Lung (tissue), 17 donors: ENCODE measurements at places on chromosomes 2 and 18.
A peak's percentile ranks its signal among the peaks of the same experiment; 100 is the strongest.

GRCh38 chr2:208025814-208026184, 472 bp upstream of the PLEKHM3 start:
- no peak for DNase-seq

DNA sequence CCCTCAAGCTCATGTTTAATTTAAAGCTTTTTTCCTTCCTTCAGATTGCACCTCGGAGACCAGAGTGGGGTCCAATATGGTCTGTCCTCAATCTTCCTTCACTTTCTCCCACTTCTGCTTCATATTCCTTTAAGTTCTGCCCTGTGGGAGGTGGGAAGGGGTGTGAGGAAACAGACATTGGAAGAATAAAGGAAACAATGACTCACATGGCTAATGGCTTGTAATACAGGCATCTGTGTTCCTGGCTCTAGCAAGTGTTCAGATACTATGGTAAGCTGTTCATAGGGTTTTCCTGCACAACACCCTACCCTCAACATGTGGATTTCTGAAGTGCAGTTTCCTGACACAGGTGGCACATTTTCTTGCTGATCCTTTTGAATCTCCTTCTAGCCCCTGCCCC, 209.5 kb downstream of the PIK3C3 start:
- DNase-seq = no peak

DNA sequence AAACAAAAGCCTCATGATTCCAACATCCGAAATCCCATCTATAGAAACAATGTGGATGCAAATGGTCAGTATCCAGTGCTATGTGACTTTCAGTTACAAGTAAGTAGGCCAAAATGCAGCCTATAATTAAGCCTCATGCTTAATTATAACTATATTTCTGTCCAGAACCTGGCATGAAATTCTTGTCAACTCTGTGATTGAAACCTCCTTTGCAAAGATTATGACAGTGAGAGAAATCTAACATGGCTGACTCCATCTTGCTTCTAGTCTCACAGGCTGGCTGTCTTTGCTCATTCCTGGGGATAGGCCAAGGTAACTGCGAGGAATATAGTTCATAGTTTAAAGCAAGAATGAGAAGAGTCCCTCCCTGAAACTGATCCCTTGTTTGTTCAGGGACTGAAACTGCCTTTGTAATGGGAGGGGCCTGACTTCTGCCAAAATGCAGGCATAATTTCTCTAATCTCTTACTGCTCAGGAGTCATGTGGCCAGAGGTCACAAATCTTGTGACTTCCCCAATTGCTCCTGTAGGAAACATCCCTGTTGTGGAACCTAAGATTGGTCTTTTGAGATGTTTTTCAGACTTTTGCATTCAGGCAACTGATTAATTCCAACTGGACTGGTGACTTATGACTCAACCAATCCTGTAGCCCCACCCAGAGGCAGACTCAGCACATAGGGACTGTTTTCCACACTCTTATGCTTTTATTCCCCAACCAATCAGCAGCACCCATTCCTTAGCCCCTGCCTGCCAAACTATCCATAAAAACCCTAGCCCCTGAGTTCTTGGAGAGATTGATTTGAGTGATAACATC, 84.5 kb upstream of the TLK1 start:
- DNase-seq = no peak

GRCh38 chr2:71528749-71529148, 75.4 kb downstream of the DYSF start:
- no peak for DNase-seq

DNA sequence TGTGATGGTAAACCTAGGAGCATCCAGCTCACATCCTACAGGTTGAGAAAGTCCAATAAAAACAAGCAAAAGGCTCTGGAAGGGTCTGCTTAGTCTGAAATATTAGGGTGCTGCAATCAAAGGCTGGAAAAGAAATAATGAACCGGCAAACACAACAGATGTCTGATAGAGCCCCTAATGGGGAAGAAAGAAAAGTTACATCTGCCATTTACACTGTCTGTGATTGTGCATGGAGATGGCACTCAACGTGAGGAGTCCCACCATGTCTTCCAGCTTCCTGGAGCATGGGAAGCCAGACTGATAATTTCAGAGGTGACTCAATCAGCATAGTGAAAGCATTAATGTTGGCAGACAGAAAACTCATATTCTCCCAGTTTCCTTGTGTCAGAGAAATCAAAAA, 307.8 kb downstream of the EPHA4 start:
- no peak for DNase-seq

DNA sequence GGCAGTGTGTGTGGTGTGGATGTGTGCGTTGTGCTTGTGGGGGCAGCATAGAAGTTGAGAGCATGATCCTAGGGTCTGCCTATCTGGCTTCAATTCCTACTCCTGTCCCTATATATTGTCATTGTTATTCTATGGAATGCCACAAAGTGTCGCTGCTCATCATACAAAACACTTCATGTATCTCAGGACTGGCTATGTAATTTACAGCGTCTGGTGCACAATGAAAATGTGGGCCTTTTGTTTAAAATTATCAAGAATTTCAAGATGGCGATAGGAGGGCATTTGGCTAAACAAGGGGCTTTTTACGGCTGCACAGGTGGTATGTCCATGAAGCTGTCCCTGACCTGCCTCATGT, 3.4 kb downstream of the SERPINB2 start:
- DNase-seq = peak; percentile 21

DNA sequence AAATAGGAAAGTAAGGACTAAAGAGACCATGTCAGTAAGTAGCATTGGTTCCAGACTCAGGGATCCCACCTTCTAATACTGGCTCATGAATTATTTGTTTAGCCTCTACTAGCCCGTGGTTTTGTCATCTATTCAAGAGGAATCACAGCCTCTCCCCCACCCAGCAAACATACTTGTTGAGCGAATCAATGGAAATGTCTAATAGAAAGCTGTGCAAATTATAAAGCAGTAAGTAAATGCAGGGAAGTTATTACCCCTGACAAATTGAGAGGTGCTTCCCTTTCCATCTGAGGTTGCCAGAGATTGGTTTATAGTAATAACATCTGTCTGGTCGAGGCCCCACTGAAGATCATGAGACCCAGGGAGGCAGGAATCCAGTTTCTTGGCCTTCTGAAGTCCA, 219.3 kb upstream of the OSR1 start:
- DNase-seq = no peak

DNA sequence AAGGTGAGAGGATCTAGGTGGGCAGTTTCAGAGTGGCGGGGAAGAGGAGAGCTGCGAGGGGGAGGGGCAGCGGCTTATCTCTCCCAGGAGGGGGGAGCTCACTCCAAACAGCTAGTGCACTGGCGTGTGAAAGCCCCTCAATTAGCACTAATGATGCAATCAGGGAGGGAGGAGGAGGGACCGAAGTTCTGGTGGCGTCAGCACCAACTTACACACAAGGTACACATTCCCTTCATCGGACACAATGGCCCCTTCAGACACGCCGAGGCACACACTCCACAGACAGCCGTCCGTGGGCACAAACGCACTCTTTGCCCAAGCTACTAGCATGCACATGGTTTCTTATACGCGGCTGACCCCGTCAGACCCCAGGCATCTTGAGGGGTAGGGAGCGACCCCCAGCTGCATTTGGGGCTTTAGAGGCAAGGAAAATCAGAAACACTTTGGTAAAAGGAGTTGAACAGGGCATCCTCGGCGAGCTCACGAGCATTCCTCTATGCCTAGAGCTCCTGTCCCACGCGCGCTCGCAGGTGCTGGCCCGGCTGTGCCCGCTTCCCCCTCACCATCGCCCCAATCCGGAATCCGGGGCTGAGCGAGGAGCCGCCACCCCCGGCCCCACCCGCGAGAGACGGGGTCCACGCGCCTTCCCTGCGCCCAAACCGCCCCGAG, 868 bp upstream of the PKDCC start:
- peak; percentile 69 for DNase-seq

DNA sequence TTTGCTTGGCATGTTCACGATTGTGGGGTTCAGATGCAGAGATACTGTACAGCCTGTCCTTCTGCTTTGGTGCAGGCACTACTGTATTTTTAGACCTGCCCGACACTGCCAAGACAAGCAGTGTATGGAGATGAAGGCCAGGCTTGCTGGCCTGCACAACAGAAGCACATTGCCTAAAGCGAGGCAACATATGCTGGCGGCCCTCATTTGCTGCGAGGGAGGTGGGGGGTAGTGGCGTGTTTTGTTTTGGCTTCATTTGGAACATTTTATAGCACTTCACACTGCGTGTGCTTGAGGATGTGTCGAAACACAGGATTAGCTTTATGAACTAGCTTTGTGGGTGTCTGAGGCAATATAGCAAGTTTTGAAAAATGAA, 27.0 kb downstream of the TMEM182 start:
- peak; percentile 93 for DNase-seq

- no peak for DNase-seq
Measured at GRCh38 chr2:100630473-100630977, 67.7 kb downstream of the PDCL3 start.

DNA sequence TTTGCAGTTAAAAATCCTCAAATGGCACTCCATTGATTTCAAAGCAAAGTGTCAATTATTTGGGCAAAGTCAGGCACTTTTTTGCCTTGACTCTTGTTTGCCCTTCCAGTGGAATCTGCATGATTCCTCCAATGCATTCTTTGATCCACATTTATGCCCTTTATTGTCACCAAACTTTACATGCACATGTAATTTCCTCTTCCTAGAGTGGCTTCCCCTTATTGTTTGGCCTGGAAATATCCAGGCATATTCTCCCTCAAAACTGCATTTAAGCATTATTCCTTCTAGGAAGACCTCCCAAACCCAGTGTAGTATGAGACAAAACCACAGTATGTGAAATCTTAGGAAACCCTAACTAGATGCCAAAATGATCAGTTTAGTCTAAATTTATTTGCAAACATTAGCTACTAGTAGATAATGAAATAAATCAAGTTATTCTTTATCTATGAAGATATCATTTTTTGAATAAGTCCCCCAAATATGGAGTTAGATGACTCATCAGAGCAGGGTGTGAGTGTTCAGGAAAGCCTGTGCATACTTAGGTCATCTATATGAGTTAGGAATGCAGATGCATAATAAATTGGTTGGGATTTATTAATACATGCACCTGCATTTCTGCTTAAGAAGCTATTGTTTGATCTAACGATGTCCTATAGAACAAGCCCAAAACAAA, 433.3 kb upstream of the TCF4 start:
- no peak for DNase-seq

- DNase-seq = peak; percentile 86
Measured at GRCh38 chr2:239716536-239717318, 308.4 kb downstream of the NDUFA10 start.

- DNase-seq = no peak
Measured at GRCh38 chr18:26397019-26397418, 151.3 kb downstream of the KCTD1 start.

DNA sequence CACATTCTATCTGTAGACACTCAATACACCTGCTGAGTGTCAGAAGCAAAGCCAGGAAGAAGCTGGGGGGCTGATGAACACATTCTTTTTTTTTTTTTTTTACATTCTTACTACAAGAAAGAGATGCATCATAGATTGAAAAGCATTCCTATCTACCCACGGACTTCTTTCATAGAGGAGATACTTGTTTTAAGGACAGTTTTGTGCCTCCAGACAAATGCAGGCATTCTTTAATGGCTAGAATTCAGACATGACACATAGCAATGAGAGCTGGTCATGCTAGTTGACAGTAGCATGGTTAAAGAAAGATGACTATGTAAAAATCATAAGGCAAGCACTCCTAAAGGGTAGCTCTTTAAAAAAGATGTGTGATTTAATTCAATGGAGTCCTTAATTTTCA, 110.2 kb downstream of the EPHA4 start:
- no peak for DNase-seq

GRCh38 chr18:35484034-35484433, 13.7 kb downstream of the INO80C start:
- no peak for DNase-seq
